CD4-positive, CD25-positive, alpha-beta regulatory T cell (primary cell): ENCODE measurements at places on chromosomes 16 and 17. TPM values are rescaled to one million over a fixed set of nuclear protein-coding genes. Genes with fewer than 3 reads are reported as not detected.

Gene SYCE1L
- 7.7 TPM for polyA plus RNA-seq

Gene SLC38A8
- polyA plus RNA-seq, result not detected

Gene FBXO39
- polyA plus RNA-seq, result not detected

Gene GOT2
- polyA plus RNA-seq, result 94.4 TPM

Gene CFDP1
- 63.8 TPM for polyA plus RNA-seq

Gene CACNG3
- not detected for polyA plus RNA-seq

Gene STX8
- 170 TPM for polyA plus RNA-seq

Gene DOK4
- polyA plus RNA-seq, result 1.0 TPM

Gene MT1E
- 22.9 TPM for polyA plus RNA-seq

Gene SCARF1
- not detected for polyA plus RNA-seq
